ENCODE measurements at places on chromosomes 12 and 14.
A peak's percentile ranks its signal among the peaks of the same experiment; 100 is the strongest.

GRCh38 chr14:74257941-74258763 lies 18.9 kb downstream of the VSX2 start:
- DNase-seq: no peak

DNA sequence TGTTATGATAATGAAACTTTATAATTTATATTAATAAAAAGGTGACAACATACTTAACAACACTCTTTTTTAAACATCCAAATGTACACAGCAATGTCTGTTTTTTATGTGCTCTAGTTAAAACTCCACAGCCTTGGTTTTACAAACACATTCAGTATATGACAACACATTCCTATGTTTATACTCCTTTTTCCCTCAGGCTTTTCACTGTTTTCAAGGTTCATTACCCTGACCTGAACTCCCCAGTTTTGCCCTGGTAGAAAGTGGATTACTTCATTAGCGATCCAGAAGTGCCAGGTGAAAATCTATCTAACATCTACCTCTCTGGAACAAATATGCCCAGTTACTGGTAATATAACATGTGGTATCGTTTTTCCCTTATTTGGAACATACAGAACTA lies 340.2 kb upstream of the DDHD1 start:
- no peak for DNase-seq

DNA sequence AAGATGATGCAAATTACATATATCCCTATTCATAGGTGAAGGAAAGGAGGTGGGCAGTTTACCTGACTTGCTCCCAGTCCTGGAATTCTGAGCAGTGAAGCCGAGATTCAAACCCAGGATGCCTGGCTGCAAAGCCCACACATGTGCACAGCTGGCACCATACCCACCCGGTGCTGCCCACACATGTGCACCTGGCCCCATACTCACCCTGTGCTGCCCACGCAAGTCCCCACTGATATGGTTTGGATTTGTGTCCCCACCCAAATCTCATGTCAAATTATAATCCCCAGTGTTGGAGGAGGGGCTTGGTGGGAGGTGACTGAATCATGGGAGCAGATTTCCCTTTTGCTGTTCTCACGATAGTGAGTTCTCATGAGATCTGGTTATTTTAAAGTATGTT lies 179.2 kb upstream of the C14orf180 start:
- DNase-seq: no peak

- no peak for DNase-seq
Measured at GRCh38 chr12:4112290-4112689, 161.3 kb upstream of the CCND2 start.

DNA sequence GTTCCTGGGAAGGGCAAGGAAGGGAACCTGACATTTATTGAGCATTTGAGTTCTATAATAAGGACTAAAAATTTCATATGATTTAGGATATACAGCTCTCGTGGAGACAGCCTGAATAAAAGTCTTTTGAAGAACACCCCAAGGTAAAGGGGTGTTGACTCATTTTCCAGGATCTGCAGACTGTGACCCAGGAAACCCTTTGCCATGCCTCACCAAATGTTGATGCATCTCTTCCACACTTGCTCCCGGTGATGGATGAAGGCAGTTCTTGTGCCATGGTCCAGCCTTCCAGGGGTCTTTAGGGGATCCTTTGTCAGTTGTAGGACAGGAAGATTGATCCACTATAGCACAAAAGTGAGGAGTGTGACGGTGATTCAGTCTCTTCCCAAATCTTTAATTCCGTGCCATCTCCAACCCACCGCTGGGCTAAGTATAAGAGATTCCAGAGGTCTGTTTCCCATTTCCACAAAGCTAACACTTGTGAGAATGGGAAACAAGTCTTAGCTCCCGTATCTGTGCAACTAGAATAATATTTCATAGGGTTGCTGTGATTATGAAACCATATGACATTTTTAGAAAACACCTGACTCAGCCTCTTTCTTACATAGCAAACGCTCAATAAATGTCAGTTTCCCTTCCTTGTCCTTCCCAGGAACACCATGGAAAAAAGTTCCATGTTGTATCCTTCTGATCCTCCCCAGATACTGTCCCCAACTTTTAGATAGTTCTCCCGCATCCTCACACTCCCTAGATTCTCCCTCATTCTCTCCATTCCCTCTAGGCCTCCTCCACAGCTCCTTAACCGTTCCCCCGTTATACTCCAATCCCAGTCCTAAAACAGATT lies 836 bp downstream of the AAAS start:
- no peak for DNase-seq

DNA sequence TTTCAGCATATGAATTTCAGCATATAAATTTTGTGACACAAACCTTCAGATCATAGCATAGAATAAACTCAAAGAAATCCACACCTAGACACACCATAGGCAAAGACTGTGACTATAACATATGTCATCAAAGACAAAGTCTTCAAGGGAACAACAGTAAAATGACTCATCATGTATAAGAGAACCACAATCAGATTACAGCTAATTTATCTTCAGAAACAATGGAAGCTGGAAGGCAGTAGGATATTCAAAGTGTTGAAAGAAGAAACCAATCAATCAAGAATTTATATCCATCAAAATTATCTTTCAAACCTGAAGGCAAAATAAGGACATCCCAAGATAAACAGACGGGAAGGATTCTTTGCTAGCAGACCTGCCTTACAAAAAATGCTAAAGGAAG lies 29.0 kb downstream of the DLK1 start:
- DNase-seq: no peak

GRCh38 chr14:94483729-94484275 lies 7.8 kb upstream of the SERPINA9 start:
- DNase-seq: no peak

DNA sequence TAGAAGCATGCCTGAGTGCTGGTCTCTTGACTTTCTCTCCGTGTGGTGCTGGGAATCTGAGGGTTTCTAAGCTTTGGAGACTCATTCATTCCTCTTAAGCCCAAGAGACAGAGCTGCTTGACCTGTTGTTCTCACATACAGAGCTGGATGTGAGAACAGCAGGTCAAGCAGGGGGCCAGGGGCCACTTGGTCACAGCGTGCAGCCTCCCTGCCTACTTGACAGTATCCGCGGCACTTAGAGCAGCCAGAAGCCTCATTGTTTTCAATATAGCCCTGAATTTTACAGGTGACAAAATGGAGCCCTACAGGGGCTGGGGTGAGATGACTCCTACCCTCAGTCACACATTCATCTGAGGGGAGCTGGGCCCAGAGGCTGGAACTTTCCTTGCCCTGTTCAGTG lies 88.9 kb downstream of the ESRRB start:
- DNase-seq: no peak

- no peak for DNase-seq
Measured at GRCh38 chr14:101219896-101220703, 316.6 kb upstream of the RTL1 start.

DNA sequence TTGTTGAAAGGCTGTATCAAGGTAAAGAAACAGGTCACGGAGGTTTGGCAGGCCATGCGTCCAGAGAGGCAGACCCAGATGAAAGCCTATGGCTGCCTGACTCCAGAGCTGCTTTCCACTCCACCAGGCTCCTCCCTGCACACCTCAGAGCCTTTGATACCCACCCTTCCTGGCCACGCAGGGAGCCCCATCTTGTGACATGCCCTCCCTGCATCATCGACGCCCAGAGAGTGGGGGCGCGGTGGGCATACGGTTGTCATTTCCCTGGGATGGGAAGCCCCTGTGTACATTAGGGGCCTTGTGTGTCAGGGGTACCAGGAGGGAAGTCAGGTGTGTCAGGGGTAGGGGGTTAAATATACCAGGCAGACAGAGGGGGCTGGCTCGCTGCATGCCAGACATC lies 30.3 kb upstream of the GPR68 start:
- no peak for DNase-seq

GRCh38 chr12:94239332-94239993 lies 91.1 kb downstream of the PLXNC1 start:
- no peak for DNase-seq

DNA sequence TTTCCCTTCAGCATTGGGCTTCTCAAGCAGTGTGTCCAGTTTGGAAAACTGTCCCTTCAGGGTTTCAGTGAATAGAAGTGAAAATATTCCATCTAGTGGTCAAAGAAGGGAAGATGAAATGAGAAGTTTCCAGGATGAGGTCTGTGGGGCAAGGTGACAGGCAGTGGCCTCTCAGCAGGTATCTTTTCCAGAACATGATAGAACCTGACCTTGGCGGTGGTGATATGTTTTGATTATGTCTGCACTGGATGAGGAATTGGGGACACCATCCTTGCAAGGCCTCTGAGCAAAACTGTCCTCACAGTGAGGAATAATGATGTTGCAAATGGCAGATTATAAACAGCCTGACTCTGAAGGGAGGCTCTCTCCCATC lies 4.7 kb downstream of the GPX2 start:
- no peak for DNase-seq

DNA sequence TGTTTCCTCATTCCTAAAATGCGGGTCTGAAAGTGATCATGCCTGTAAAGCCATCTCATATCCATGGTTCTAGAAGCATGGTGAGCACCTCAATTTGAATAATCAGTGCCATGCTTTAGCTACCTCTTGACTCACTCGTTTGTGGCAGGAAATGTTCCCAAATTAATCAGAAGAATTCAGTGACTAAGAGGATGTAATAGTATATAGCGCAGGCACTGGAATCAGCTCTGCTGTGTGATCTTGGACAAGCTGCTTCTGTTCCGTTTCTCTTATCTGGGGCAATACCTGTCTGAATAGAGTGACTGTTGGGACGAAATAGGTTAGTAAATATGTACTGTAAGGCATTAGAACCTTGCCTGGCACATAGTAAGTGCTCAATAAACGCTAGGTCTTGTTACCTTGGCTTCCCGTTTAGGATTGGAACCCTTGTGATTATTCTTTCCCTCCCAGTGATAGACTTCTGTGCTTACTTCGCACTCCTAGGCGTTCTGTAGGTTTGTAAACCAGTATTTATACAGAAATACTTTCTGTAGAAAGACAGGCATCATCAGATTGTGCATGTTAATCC lies 820 bp upstream of the SMAGP start:
- peak; percentile 46 for DNase-seq

DNA sequence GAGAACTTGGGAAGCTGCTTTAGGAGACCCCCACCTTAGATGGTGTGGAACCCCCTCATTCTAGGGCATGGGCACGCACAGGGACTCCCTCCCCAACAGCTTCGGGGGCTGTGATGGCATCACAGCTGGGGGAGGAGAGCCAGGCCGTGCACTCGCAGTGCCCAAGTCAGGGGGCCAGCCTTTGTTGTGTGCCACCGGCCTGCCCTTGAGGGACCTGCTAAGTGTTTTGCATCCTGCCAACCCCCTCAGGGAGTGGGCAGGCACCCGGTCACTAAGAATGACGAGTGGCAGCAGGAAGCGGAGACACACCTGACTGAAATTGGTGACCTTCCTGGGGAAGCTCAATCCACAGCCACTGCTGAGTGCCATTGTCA lies 334.9 kb upstream of the SFSWAP start:
- no peak for DNase-seq

DNA sequence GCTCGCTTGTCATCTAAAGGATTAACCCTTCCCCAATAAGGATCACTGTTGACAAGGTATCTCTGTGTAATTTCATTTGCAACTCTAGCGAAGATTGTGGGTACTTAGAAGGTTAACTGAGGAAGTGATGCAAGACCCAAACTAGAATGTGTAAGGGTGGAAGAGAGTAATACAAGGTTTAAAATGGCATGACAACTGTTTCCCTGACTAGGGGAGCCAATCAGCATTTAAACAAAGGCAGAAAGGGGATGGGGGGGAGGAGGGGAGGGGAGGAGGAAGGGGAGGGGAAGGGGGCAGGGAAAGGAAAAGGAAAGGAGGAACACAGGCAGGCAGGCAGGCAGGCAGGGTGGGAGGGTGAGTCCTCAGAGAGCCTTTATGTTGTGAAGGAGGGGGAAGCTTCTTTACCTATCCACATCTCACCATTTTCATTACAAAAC lies 31.1 kb downstream of the NRDE2 start:
- no peak for DNase-seq

DNA sequence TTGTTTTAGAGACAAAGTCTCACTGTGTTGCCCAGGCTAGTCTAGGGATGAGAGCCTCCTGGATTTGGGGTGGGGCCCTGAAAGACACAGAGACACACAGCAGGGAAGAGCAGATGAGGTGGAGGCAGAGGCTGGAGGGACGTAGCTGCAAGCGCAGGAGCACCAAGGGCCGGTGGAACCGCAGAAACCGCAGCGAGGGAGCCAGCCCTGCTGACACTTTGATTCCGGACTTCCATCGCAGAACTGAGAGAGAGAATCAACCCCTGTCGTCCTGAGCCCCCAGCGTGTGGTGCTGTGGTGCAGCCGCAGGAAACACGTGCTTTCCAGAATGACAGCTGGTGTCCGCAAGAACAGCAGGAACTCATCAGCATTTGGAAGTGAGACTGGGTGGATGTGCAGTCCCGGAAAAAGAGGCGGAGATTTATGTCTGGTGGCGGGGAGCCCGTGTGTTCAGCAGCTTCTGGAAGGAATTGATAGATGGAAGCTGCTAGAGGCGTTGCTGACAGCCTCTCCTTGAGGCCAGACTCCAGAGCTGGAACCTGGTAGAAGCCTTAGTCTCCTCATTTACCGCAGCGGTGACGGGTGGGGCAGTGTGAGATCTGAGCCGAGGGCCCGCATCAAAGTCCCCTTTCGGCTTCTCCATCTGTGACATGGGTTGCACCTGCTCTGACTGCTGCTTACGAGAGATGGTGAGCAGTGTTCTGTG lies 21.9 kb upstream of the KLC1 start:
- peak; percentile 91 for DNase-seq

GRCh38 chr14:104144453-104144790 lies 6.0 kb downstream of the KIF26A start:
- no peak for DNase-seq

DNA sequence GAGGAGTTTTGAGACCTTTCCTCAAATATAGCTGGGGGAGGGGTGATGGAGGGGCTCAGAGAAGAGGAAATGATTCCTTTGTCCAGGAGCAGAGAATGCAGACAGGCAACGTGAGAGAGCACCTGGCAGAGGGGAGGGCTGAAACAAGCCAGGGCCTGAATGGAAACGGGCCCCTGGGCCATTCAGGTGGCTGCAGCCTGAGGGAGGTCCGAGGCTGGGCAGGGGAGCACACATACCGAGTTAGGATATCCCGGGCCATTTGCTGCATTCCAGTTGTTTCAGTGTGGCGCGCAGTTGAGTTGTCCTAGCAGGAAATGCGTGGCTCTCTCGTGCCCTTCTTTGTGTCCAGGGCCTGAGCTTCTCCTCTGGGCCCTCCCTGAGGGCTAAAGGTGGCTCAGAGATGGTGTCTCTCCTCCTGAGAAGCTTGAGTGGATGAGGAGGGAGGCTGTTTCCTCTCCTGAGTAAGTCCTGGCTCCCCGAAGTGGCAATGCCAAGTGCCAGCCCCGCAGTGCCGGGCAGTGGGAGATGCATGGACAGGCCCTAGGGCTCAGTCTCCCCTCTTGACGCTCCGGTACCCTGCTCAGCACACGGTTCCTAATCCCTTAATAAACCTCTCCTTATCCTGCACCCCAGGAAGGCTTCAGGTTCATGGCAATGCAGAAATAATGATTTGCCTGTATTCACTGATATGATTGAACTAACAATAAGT lies 85.5 kb upstream of the VRK1 start:
- no peak for DNase-seq

GRCh38 chr14:57038689-57039088 lies 228.4 kb upstream of the OTX2 start:
- DNase-seq: no peak
